ENCODE measurements at places on chromosomes 4 and X. TPM values are rescaled to one million over a fixed set of nuclear protein-coding genes. Genes with fewer than 3 reads are reported as not detected.

Gene BEND2
- total RNA-seq: not detected

Gene SERTM2
- not detected for total RNA-seq

DNA sequence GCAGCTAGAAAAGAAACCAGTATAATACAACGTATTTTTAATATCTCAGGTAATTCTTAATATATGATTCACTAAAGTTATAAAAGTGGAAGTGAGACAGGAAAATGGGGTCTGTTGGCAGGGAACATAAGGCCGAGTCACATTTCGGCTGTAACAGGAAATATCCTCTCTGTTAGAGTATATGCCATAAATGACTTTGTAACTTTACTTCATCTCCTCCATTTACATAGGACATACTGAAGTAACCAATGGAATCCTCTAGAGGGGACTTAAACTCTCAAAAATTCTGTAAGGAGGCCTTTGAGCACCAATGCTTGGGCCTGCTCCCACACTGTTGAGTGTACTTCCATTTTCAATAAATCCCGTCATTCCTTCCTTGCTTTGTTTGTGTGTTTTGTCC, 71.3 kb downstream of the ANKRD17 start:
- no peak overlapping the region for H3K27ac ChIP-seq
- peaks cover 38% of the 10 kb centered on the region for H3K36me3 ChIP-seq
- no peak for DNase-seq
- no peak overlapping the region for H3K4me3 ChIP-seq
- peaks cover 16% of the 10 kb centered on the region for H3K4me1 ChIP-seq
- H3K27me3 ChIP-seq: no peaks in the 10 kb centered on the region

GRCh38 chr4:89539374-89539773, 231.8 kb upstream of the GPRIN3 start:
- H3K27me3 ChIP-seq: peaks cover 13% of the 10 kb centered on the region
- no peak overlapping the region for H3K27ac ChIP-seq
- H3K4me3 ChIP-seq: no peak overlapping the region
- DNase-seq: no peak

DNA sequence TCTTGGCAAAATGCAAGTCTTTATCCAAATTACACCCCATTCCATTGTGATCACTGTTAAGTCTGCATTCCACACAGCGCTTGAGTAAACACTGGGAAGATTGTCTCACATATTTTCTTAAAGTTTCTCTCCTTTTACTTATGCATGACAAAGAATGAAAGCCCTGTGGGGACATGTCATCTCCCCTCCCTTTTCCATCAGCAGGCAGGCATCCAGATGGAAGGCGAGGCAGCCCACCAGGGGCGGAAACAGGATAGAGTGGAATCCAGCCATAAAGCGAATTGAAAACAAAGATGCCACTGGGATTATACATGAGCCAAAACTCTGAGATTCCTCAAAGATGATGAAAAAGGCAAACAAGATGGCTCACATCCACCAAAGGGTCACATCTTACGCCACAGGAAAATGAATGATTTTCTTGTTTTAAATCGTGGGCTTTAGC, 78.2 kb downstream of the AFAP1 start:
- peaks cover 17% of the 10 kb centered on the region for H3K36me3 ChIP-seq
- H3K27me3 ChIP-seq: no peaks in the 10 kb centered on the region
- H3K4me3 ChIP-seq: no peak overlapping the region
- H3K4me1 ChIP-seq: peaks cover 37% of the 10 kb centered on the region
- no peak for DNase-seq
- H3K27ac ChIP-seq: no peak overlapping the region

- no peaks in the 10 kb centered on the region for H3K27me3 ChIP-seq
- no peaks in the 10 kb centered on the region for H3K4me1 ChIP-seq
- no peaks in the 10 kb centered on the region for H3K36me3 ChIP-seq
- no peak for DNase-seq
- H3K27ac ChIP-seq: no peak overlapping the region
- H3K4me3 ChIP-seq: no peak overlapping the region
Measured at GRCh38 chr4:136709897-136710296, 822.4 kb downstream of the PCDH18 start.

Measured in activated CD4-positive, alpha-beta T cell treated with anti-CD3 and anti-CD28 coated beads for 36 hours (primary cell).